GM12891 (cell line): ENCODE measurements at places on chromosomes 3 and 15.
A peak's percentile ranks its signal among the peaks of the same experiment; 100 is the strongest.

DNA sequence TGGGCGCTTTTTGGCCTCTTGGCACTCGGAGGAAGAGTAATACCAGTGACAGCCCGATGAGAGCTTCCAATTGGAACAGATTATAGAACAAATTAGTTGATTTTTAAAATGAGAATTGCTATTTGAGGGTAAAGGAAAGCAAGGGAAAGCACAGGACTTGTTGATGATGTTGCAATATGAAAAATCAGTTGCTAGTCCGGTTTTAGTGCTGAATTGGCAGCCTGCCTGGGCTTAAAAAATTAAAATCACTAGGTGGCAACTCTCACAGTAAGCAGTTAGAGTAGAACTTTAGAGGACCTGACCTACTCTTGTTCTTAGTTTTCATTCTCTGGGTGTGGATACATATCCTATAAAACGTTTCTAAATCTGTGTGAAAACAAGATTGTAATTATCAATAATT, 2.1 kb upstream of the SCAANT1 start:
- DNase-seq = no peak

GRCh38 chr3:121974601-121975111, 47.4 kb downstream of the ILDR1 start:
- DNase-seq = no peak

DNA sequence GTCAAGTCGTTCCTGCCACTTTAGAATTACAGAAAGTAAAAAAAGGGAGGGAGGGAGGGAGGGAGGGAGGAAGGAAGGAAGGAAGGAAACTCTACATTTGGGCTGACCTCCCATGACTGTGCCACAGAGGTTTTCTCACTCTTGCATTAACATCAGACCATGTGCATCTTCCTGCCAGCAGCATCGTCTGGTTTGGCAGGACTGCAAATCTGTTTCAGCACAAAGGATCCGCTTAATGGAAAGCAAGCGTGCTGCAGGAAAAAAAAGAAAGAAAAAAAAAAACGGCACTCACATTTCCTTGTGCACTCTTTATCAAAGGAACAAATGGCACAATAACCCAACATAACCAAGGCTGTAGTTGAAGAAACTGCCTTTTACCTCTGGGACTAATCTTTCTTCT, 148.8 kb upstream of the HES1 start:
- no peak for DNase-seq

- DNase-seq = no peak
Measured at GRCh38 chr3:73186741-73187140, 125.3 kb downstream of the EBLN2 start.

- no peak for DNase-seq
Measured at GRCh38 chr3:34131091-34131490, 332.7 kb downstream of the PDCD6IP start.

DNA sequence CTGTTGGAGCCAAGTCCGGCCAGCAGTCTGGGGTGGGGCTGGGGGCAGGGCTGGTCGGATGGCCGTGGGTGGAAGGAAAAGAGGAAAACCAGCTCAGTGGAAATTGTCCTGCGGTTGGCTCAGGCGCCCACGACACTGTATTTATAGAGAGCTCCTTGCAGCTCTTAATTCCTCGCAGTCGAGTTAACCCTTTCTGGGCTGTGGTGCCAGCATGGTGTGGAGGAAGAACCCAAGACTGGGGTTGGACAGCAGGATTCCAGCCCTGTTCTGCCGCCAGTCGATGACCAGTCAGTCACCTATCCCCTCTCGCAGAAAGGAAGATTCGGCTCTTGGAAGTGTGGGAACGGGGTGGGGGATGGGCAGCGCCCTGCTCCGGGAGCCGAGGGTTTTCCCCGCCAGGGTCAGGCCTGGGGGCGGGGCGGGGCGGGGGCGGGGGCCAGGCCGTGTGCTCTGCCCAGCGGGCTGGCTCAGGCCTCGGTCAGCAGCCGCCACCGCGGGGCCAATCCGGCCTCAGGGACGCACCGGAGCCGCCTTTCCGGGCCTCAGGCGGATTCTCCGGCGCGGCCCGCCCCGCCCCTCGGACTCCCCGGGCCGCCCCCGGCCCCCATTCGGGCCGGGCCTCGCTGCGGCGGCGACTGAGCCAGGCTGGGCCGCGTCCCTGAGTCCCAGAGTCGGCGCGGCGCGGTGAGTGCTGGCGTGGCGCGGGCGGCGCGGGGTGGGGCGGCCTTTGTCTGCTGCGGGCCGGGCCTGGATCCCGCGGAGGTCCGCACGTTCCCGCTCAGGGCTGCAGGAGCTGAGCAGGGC, at the start of gene CD276:
Gene CD276, plus strand, starts transcription at position 607 of the 804 bp plus-strand sequence. CDS start 15,257 bp downstream, outside the sequence.
- peak; percentile 58 for DNase-seq

- no peak for DNase-seq
Measured at GRCh38 chr3:14524311-14524711, 15.8 kb downstream of the GRIP2 start.

GRCh38 chr15:68188647-68189046, 16.5 kb downstream of the CALML4 start:
- DNase-seq = no peak

DNA sequence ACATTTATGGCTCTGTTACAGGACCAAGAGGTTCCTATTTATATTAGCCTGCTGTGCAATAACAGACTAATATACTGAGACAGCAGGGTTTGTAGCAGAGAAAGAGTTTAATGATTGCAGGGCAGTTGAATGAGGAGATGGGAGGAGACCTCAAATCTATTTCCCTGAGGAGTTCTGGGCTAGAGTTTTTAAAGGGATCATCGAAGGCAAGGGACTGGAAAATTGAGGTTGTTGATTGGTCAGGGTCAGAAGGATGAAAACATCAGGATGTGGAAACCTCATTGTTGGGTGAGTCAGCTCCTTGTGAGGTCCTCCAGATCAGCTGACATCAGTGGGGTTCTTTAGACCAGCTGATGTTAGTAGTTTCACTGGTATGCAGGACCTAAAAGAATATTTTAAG, 60.6 kb upstream of the GOLGA8B start:
- no peak for DNase-seq

DNA sequence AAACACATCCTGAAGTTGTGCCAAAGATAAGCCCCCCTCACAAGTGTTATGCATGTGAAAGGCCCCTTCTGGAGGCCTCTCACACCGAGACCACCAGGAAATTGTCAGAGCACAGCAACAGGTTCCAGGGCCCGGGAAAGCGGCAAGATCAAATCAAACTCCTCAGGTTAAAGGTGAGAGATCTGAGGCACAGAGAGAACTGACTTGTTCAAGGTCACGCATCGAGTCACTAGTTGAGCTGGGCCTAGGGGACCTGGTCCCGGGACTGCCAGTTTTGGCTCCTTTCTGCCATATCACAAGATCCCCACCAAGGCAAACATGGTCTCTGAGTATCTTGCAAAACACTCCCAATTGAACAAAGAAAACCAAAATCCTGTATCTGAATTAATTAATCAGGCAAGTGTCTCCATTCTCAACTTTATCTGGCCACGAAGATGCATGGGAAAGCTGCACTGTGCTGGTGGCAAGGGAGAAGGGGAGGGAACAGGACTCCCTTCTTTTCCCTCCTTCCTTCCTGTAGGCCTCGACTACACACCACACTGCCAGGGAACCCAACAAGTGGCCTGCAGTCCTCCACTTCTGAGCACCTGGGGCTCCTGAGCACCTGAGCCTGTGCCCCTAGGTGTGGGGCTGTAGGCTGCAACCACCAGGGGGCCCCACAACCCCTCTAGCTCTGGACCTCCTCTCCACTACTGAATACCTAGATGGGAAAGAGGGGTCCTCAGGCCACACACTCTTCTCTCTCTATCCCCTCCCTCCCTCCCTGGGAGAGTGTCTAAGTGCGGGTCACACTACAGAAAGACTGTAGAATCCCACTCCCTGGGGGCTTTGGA, 37.3 kb downstream of the ANP32A start:
- DNase-seq = peak; percentile 53

- DNase-seq = no peak
Measured at GRCh38 chr3:113240841-113241240, 29.5 kb downstream of the BOC start.

- no peak for DNase-seq
Measured at GRCh38 chr15:33198541-33198940, 4.0 kb upstream of the FMN1 start.

DNA sequence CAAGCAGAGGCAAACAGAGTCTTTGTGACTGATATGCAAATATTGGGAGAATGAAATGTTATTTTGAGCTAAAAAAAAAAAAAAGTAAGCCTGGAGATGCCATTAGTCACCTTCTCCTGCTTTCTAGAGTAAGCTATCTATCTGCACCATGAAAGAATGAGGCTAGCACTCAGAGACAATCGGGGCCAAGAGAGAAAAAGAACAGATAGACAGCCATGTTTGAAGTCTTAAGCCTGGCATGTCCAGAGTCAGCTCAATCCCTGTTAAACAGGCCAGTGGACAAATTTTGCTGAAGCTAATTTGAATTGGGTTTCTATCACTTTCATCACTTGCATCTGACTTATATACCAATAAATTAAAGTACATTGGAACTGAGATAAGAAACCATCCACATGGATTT, 204.4 kb downstream of the SLC9A9 start:
- no peak for DNase-seq

GRCh38 chr15:48273049-48273448, 58.2 kb upstream of the DUT start:
- DNase-seq = no peak

GRCh38 chr15:40028853-40029252, 10.1 kb downstream of the SRP14 start:
- no peak for DNase-seq

GRCh38 chr3:71372911-71373637, 210.5 kb downstream of the FOXP1 start:
- DNase-seq = no peak

DNA sequence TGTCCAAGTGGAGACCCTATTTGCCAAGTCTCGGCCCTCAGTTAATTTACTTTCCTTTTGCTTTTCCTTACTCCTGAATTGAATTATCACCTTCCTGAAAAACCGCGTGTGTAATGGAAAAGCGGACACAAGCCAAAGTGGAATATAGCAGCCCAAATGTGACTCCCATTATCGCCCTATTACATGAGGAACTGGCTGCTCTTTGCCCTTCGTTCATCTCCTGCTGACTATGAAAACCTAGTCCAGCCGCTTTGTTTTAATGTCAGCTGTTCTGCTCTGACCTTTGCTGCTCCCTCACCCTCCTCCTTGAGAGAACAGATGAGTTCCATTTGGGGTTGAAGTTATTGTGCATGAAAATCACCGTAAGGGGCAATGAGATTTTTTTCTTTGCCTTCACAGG, 632.7 kb upstream of the SUCLG2 start:
- no peak for DNase-seq

DNA sequence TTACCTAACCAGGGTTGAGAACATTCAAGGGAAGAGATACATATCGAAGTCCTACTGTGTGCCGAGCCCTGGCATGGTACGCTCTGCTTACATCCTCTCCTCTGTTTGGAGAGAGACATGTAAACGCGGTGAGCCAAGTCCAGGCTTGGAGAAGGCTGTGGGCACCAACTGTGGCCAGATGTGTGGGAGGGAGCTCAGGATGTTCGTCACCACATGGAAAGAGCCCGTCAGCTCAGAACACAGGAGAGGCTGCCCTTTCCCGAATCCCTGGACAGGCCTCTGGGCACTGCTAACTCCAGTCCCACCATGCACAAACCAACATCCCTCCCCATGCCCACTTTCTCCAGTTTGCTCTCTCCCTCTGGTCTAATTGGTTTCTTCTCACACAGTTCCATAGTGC, 43.0 kb downstream of the MESD start:
- no peak for DNase-seq

DNA sequence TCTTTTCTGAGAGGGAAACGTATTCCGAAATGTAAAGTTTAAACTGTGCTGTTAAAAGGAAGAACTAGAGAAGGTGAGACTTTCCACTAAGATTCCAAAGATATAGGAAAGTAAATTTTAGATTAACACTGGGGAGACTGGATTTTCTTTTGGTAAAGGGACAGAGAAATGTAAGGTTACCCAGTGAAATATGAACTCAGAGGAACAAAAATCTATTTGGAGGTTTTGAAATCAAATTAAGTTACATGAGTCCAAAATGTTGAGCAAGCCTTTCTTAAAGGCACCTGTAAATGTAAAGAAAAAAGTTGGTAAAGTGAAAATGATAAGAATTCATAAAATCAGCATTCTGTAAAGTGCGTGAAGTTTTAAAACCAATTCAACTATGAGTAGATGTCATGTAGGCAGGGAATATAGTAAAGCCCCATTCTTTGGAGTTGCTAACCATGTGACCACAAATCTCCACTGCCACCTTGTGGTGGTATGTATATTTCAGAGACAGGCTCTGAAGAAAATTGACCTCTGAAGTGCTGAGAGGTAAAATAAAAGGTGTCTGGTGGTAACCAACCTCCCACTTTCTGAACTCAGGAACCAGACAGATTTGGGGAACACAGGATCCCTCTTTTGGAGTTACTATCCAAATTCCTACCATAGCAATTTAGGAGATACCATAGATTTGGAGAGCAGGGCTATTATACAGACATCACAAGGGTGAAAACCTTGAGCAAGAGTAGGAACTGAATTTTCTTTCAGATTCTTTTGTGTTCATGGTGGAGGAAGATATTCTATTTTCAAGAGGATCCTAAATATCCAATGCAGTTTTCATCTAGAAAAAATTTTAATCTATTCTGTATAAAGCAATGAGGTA, 215.3 kb downstream of the ROBO2 start:
- DNase-seq = peak; percentile 27
